Stimulated activated CD4-positive, alpha-beta T cell treated with anti-CD3 and anti-CD28 coated beads, Interleukin-12 subunit alpha, Interleukin-12 subunit beta, amount 100 ng/mL, for 48 hours (primary cell): ENCODE measurements at places on chromosomes 16 and 17.

GRCh38 chr16:11310997-11311561 lies 29.9 kb upstream of the PRM1 start:
- no peak for DNase-seq

GRCh38 chr16:20241321-20241720 lies 86.0 kb downstream of the GP2 start:
- no peak for DNase-seq

DNA sequence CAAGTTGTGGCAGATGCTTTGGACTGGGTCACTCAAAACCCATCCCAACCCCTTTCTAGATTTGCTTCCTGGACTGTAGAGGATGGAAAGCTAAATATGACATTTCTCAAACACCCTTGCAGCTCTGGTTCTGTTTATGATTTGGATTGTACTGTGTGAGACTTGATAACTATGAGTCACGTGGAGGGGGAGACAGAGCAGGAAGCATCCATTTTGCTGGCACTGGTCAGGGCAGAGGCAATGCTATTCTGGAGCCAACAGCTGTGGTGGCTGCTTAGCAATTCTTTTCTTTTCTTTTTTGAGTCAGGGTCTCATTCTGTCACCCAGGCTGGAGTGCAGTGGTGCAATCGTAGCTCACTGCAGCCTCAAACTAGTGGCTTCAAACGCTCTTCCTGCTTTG lies 13.6 kb upstream of the TERF2 start:
- no peak for DNase-seq

GRCh38 chr17:78289802-78290363 lies 58.5 kb downstream of the TMEM235 start:
- DNase-seq = peak; percentile 55

- peak; percentile 72 for DNase-seq
These were observed 23.9 kb downstream of the ZNF213 start for GRCh38 chr16:3158510-3159314.

- DNase-seq = no peak
These were observed 3.9 kb upstream of the EXOC7 start for GRCh38 chr17:76107509-76107908.

DNA sequence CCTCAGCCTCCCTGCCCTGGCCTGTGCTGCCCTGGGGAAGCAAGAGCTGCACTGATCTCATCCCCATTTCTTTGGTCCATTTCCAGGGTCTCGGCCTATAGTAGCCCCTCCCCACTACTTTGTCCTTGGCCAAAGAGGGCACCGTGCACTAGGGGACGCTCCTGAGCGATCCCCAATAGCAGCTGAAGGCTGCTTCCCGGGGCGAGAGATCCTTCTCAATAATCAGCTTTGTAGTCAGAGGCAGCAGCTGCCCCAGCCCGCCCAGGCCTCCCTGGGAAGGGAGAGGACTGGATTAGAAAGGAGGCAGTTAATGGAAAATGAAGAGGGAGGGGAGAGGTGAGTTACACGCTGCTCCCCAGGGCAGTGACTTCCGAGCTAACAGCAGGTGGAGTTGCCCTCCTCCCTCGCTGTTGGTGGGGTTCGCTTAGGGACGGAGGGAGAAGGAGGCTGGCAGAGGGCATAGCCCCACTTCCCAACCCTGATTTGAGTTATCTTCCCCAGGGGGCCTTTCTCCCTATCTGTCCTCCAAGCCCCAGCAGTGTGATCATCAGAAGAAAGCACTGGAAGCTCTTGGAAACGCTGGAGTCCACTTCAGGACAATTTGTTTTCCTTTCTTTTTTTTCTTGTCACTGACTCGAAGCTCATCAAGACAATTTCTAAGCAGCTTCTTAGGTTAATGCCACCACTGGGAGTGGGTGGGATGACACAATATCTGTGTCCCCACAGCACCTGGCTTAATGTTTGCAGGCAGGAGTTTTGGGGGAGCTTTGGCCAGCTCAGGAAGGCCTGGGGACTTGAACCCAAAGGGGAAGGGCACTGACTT lies 2.6 kb downstream of the MXRA7 start:
- DNase-seq = no peak

DNA sequence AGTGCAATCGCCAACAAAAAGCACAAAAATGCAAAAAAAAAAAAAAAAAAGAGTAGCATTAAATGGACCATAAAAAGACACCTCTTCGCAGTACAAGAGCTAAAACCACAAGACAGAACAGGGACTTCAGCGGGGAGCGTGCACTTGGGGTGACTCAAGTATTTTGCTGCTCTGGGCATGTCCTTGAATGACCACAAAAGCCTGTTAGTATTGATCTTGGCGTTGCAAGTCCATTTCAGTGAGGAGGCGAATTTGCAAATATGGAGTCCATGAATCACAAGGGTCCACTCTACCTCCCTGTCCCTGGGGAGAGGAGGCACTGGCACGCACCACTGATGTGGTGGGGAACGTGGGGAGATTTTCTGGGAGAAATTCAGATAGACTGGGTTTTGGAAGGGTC lies 78.9 kb downstream of the CNGB1 start:
- DNase-seq = no peak

- DNase-seq = no peak
These were observed 490.8 kb downstream of the MAF start for GRCh38 chr16:79109771-79110170.

DNA sequence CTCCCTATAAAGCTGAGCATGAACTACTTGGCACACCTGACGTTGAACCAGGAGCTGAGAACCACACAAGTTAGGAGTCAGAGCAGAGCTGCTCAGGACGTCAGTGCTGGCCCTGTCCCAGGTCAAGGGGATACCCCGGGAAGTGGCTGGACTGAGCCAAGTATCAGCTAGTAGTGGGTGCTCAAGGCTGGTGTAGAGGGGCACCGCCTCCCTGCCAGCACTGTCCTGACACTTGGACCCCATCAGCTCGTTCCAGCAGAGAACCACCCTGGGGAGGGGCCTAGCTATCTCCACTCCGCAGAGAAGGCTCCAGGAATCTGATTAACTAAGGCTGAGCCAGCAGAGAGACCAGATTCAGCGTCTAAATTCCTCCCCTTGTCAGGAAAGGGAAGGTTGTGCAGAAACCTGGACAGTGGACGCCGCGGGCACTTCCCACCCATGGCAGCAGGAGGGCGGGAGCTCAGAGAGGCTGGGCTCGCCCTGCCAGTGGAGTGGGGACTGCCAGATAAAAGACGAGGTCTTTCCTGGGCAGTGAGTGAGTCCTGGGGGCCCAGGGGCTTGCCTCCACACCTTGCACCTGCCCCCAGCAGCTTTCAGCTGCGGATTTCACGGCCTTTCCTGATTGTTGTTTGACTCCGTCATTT lies 21.0 kb downstream of the C16orf90 start:
- no peak for DNase-seq
